ENCODE measurements at places on chromosomes 13 and 19. TPM values are rescaled to one million over a fixed set of nuclear protein-coding genes. Genes with fewer than 3 reads are reported as not detected.
A peak's percentile ranks its signal among the peaks of the same experiment; 100 is the strongest.

GRCh38 chr13:73307481-73307880 is 248.7 kb downstream of the KLF5 start:
- DNase-seq, result no peak

DNA sequence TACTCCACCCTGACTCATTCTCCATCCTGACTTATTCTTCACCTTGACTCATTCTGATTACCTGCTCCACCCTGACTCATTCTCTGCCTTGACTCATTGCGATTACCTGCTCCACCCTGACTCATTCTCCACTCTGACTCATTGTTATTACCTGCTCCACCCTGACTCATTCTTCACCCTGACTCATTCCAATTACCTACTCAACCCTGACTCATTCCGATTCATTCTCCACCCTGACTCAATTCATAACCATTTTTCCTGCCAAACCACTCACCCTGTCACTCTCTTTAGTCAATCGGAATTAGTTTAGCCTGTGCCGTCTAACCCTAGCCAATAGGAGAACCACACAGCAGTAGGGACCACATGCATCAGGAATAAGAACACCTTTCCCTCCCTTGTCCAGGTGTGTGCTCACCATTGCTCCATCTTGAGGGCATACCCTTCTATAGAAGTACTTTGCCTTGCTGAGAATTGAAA is 1227.4 kb upstream of the PCDH20 start:
- DNase-seq, result peak; percentile 24

ATP5F1D gene
- total RNA-seq, result 33.8 TPM

NLRP11 gene
- not detected for total RNA-seq

- DNase-seq, result no peak
Observed at GRCh38 chr13:51032831-51033230, 78.2 kb downstream of the C13orf42 start.

DNA sequence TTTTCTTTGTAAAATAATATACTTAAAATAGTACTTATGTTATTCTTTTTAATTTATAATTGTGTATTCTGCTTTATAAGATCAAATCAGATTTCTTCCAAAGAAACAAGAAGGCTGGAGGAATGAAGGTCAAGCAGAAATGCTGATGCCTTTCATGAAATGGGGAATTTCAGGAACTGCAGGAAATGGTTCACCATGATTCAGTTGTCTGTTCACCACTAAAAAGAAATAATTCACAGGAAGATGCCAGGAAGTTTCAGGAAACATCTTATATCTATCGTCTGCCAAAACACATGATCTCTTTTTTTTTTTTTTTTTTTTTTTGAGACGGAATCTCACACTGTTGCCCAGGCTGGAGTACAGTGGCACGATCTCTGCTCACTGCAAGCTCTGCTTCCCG is 15.7 kb upstream of the SCEL start:
- DNase-seq, result no peak

DNA sequence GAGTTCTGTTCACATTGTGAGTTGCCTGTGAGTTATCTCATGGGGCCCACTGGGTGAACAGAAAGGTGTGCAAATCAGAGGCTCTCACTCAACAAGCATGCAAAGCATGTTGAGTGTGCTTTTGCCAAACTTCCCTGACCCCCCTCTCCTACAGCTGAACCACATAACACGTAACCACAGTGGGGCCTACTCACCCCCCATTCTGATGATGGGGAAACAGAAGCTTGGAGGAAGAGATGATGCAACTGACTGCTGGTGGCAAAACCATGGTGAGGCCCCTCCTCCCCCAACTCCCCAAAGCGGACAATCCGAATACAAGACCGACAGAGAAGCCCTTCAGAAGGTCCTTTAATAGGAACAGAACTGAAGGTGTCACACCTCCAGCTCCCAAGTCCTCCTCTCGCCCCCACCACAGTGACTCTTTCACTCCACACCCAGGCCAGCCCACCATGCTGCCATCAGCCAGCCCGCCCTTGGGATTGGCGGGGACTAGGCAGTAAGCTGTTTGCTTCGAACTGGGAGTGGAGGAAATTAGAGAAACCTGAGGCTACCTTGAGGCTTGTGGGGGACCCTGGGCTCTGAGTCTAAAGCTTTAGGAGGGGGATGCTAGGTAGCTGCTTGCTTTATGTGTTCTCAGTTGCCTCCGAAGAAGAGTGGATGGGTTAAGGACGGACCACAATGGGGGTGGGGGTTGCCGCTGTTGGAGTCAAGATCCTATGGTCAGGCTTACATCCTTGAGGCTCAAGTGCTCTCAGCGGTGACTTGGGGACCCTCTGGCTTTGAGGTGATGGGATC is 3.8 kb downstream of the ZNF784 start:
- no peak for DNase-seq

GRCh38 chr13:44549476-44549875 is 26.7 kb downstream of the TSC22D1 start:
- DNase-seq, result no peak

GRCh38 chr13:42602906-42603305 is 29.0 kb downstream of the TNFSF11 start:
- DNase-seq, result no peak

DNA sequence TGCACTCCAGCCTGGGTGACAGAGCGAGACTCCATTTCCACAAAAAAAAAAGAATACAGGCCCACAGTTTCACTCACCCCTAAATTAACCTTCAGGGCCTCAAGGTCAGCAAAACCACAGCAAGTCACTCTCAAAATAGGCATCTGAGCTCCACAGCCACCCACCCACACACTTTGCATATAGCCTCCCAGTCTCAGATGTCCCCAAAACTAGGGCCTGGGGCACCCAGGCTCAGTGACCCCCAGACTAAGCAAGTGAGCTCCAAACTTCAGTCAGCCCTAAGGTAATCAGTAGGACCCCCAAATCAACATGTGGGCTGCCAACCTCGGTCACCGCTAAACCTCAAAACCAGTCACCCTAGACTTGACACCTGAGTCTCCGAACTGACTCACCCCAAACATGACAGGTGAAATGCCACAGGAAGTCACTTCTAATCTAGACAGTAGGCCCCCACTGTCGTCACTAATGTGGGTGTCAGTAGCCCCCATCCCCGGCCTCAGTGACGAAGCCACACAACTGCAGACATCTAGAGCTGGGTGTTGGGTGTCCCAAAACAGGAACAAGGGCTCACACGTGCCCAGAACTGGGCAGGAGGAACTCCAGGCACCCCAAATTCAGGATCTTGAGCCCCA is 13.9 kb downstream of the RABAC1 start:
- no peak for DNase-seq

- DNase-seq, result no peak
Observed at GRCh38 chr13:21837841-21838551, 167.1 kb downstream of the FGF9 start.

DNA sequence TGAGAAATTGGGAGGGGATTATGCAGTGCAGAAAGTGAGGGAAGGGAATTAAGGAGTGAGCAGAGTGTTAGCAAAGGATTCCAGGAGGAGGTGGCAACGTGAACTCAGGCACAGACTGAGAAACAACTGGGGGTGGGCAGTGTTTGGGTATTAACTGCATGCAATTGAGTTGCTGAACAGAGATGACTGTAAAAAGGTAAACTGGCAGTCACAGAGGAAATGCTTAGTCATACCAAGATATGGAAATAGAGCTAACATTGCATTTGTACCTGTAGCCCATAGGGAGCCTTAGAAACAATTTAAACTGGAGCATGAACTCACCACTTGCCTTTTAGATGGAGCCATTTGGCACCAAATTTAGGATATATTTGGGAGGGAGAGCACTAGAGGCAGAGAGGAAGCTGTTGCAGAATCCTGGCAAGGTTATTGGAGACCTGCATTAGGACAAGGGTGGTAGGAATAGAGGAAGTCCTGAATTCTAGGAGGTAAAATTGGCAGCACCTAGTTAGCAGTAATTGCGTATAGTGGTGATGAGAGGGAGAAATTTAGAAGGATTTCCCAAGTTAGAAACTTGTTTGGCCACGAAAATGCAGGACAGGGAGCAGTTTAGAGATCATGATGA is 100.6 kb upstream of the FRY start:
- DNase-seq, result no peak

DNA sequence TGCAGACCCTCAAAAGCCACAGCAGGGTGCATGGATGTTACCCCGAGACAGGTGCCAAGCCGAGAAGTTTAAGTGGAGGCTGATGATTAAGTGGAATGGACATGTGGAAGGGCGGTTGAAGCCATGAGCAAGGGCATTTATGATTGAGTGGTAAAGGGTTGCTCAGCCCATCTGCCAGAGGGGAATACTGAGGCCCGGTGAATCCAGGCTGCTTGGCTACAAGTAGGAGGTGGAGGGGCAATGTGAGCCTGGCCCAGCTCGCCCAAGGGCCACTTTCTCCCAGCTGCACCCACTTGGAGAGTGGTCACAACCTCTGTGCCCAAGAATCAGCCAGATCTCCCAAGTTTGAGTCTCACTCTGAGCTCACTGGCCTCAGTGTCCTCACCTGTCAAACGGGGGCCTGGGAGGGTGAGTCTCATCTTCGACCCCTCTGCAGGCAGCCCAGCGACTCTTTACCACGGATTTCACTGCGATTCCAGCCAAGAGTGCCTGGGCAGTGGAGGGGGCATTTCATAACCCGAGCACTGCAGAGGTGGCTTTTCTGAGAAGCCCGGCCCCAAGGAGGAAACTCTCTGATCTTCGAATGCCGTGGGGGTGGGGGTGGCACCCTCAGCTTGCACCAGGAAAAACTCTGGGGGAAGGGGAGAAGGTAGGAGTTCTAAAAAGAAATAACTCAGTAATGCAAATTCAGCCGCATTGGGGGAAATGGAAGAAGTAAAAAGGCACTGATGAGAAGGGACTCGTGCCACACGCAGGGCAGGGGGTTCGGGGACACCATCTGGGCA is 62.9 kb upstream of the KLF2 start:
- DNase-seq, result no peak

ZNF562 gene
- total RNA-seq, result 12.0 TPM

SIGLEC9 gene
- not detected for total RNA-seq

GRCh38 chr13:93875547-93875946 is 603.9 kb downstream of the DCT start:
- DNase-seq, result peak; percentile 53
